ENCODE measurements at places on chromosomes 7 and 10. TPM values are rescaled to one million over a fixed set of nuclear protein-coding genes. Genes with fewer than 3 reads are reported as not detected.

The MMD2 gene
- total RNA-seq, result not detected

- peak; percentile 52 for DNase-seq
Measured at GRCh38 chr7:98802088-98802780, 67.6 kb downstream of the TMEM130 start.

The IDI2 gene
- not detected for total RNA-seq

GRCh38 chr7:150357270-150357669, 11.4 kb upstream of the REPIN1 start:
- DNase-seq, result peak; percentile 26

DNA sequence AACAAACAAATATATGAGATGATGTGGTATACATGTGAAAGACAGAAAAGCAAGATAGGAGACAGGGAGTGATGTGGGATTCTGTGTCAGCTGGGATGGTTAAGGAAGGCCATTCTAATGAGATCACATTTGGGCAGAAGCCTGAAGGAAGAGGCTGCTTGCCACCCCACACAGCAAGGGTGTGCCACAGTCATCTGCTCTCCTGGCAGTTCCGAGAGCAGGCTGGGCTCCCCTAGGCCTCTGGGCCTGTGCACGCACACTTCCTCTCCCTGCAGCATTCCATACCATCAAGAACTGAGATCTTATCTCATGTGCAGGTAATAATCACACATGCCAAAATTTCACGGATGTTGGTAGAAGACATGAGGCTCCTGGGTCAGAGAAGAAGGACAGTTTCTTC, 43.1 kb downstream of the SYPL1 start:
- DNase-seq, result peak; percentile 5

All from H7 (cell line).